Stimulated activated CD8-positive, alpha-beta memory T cell treated with anti-CD3 and anti-CD28 coated beads, Interleukin-15, amount 100 ng/mL, for 24 hours (primary cell): ENCODE measurements at places on chromosomes 2 and 18.

DNA sequence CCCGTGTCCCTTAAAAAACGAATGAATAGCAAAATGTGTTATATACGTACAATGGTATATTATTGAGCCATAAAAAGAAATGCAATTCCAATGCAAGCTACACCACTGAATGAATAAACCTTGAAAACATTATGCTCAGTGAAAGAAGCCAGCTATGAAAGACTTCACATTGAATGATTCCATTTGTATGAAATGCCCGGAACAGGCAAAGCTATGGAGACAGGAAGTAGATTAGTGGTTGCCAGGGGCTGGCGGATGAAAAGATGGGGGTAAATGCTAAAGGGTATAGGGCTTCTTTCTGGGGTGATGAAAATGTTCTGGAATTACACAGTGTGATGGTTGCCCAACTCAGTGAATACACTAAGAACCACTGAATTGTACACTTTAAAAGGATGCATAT, 113.3 kb downstream of the NOL10 start:
- DNase-seq = no peak

- no peak for DNase-seq
These were observed 788.4 kb downstream of the TSN start for GRCh38 chr2:122543815-122544214.

GRCh38 chr2:286774-287392, 1.0 kb downstream of the ALKAL2 start:
- DNase-seq = no peak

- DNase-seq = no peak
These were observed 148.1 kb downstream of the EML6 start for GRCh38 chr2:54871457-54872107.

- DNase-seq = no peak
These were observed 1.7 kb upstream of the VAMP5 start for GRCh38 chr2:85582492-85582891.

- no peak for DNase-seq
These were observed 34.3 kb downstream of the KIF1A start for GRCh38 chr2:240785424-240786335.

DNA sequence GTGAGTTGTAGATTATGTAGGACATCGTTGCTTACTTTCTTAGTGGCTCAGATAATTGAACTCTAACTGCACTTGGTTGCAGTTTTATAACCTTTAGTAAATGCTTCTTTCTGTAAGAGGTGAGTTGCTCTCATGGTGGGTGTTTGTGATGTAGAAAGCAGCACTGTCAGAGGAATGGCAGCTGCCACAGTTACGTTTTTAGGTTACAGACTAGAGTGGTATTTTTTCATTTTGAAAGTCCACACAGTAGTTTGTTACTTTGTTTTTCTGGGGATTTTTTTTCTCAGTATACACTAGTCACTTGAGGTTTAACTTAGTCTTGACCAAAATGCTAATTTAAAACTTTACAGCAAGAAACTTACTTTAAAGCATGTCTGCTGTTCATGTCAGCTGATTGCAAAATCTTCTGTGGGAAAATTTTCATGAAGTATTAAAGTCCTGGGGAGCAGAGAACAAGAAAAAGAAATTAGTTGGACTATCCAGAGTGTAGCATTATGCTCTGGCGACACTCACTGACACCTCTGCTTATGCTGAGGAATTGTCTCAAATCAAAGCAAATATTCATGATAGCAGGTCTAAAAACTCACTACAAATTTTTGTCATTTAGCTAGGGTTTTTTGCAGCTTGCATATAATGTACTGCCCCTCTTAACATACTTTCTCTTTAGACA, 14.8 kb downstream of the AFTPH start:
- no peak for DNase-seq

DNA sequence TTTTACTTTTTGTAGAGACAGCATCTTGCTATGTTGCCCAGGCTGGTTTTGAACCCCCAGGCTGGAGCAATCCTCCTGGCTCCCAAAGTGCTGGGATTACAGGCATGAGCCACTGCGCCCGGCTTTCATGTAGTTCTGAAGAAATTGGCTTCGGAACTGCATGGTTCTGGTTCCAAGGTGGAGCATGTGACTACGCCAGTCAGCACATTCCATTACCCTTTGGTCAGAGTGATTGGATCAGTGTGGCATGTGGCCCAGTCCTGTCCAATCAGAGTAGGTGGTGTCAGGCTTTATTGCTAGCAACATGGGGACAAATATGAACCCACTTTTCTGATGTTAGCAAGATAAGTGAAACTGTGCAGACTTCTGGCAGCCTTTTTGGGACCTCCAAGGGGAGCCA, 16.3 kb upstream of the ATOH8 start:
- DNase-seq = no peak
